ENCODE measurements at places on chromosomes 2 and 18. TPM values are rescaled to one million over a fixed set of nuclear protein-coding genes. Genes with fewer than 3 reads are reported as not detected.

Gene LGALSL
- polyA plus RNA-seq, result 4.9 TPM

DNA sequence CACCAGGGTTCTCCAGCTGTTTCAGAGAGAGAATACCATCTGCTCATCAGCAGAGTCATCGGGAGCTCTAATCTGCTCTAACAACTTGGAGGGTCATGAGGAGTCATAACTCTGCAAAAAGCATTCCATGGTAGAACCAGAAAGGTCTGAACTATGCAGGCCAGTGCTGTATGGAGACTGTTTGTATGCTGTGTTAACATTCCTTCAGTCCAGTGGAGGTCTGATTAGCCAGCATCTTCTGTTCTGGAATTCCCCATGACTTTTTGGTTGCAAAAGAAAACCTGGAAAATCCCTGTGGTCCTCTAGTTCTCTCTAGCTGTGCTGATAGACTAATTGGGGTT is 9.4 kb upstream of the ITGB6 start:
- DNase-seq, result peak; percentile 85

DNA sequence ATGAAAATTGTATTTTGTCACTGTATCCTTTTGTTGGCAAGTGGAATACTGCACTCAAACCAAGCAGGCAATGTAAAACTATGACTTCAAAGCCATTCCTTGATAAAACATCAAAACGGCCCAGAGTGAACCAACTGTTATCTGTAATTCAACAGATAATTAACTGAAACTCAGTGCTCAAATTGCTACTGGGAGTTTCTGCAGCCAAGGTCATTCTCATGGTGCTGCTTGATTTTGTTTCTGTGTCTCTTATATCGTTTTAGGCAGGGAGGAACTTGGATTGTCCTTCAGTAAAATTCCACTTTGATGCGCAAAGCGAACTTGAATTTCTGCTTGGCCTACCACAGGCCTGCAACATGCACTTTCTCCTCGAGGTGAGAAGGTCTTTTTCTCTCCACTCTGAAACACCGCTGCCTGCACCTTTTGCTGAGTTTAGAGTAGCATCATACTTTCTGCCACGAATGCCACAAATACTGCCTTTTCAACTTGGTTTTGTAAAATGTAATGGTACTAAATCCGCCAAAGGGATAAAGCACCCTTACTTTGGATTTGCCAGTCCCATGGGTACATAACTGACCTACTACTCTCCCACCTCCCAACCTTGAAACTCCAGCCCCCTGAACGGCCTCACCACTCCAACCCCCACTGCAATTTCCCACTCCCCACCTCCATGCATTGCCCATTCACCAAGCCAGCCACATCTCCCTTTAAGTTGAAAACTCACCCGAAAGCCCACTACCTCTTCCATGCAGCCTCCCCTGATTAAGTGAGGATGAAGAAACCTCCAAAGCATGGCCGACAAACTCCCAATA is 204.7 kb downstream of the TGIF1 start:
- no peak for DNase-seq

DNA sequence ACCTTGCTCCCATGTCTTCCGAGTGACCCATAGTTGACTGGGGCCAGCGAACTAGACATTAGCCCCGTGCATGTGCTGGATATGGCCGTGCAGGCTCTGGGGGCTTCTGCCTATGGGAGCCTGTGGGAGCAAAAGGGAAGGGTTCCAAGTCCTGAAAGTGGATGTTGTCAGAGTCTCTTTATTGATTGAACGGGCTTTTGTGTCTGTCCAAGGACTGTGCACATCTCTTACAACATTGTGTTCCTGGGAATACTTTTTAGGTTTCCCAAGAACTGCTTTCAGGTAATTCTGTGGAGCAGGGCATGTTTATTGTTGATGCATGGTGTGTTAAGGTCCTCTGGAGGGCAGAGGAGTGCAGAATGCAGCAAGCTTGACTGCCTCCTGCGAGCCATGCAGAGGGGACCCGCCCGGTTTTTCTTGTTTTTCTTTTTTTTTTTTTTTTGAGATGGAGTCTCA is 5.0 kb downstream of the RNF144A start:
- DNase-seq, result no peak

Gene PLB1
- 0.38 TPM for polyA plus RNA-seq

Gene RGPD8
- 1.8 TPM for polyA plus RNA-seq

- no peak for DNase-seq
Measured at GRCh38 chr2:23293063-23293462, 91.9 kb upstream of the KLHL29 start.

Gene ZSWIM2
- 0.04 TPM for polyA plus RNA-seq

- no peak for DNase-seq
Measured at GRCh38 chr2:4140281-4140970, 437.1 kb downstream of the DCDC2C start.

DNA sequence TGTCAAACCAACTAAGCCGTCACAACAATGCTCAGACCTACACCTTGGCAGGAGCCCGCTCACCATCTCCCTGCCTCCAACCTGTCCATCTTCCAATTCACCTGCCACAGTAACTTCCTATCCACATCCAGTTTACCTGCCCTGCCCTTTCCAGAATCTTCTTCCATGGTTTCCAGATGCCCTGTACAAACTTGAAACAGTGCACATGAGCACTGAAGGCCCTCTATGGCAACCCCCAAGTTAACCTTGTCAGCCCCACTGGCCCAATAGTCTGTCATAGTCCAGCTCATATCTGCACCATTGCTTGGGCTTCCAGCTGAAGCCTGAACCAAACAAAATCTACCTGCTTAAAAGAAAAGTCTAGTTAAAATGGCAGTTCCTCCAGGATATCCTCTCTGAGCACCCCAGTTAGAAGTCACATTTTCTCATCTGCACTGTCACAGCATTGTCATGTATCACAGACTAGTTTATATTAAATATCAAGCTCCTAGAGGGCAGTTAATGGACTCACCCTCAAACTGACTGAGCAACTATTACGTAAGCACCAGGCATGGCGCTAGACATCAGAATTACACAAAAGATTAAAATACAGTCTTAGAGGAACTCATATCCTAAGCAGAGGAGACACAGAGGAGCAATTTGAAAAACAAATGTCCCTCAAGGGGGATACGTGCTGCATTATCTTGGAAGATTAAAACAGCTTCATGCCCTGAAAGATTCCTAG is 11.6 kb downstream of the NFE2L2 start:
- no peak for DNase-seq

DNA sequence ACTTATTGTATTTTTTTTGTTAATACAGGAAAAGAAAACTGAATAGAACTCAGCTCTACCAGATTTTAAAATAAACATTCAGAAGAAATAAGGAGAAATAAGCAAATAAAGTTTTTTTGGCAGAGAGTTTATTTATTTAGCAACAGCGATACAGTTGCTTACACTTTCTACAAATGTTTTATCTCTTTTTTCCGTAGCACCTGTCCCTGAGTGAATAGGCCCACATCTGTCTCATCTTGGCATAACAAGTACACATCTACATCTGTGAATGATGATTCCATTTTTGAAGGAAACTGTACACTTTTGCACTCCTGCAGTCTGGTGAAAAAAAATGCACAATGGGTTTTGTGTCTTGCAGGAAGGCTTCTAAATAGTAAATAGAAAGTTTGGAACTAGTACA is 783.6 kb upstream of the ZEB2 start:
- no peak for DNase-seq

DNA sequence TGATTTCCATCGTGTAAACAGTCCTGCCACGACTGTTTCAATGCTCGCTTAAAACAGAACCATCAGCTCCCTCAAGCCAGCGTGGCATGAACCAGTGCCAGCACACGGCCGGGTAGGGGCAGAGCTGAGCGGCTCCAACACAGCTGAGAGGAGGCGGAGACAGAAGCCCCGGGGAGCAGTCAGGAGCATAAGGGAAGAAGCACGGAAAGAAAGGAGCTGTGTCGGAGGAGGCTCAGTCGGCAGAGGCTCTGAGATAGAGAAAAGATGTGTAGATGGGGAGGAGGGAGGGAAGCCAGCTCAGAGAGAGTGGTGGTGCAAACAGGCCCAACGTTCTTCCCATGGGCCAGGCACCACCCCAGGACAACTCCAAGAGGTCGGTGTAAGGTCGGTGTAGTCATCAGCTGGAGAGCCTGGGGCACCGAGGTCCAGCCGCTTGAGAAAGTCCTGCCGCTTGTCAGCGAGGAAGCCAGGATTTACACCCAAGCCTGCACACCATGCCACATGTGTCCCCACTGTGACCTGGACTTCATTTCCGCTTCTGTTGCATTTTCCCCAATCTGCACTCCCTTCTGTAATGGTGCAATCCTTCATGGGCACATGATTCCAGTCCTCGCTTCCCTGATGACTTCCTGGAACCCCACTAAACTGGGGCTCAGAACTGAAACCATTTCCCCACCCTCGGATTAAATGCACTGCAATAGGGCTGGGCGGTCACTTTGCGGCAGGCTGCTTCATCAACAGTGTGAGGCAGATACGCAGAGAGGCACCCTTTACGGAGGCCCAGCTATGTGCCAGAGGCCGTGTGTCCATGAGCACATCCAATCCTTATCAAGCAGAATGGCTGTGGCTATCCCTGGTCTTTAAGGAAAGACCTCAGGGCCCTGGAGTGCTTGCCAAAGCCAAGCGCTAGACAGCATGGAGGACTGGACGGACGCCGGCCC is 43.5 kb downstream of the CYP27C1 start:
- peak; percentile 70 for DNase-seq

GRCh38 chr2:32496662-32497061 is 131.2 kb upstream of the TTC27 start:
- DNase-seq, result no peak
